D341Med (cell line): ENCODE measurements at places on chromosomes 1 and 21.

DNA sequence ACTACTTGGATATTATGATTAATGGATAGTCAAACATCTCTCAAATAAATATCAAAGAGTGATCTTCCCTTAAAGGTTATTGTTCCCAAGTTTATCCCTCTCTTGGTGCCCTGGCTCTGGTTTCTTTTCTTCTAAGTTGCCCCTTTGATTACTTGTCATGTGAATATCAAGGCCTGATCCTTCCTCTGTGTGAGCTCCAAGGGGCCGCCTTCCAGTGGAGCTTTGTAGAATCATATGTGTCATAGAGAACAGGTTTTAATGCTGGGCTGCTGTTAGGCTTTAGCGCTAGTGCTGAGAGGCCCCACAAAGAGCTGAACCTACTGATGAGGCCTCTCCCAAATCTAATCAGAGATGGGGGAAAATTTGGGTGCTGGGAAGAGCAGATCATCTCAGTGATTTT lies 25.5 kb downstream of the UCK2 start:
- no peak for DNase-seq

DNA sequence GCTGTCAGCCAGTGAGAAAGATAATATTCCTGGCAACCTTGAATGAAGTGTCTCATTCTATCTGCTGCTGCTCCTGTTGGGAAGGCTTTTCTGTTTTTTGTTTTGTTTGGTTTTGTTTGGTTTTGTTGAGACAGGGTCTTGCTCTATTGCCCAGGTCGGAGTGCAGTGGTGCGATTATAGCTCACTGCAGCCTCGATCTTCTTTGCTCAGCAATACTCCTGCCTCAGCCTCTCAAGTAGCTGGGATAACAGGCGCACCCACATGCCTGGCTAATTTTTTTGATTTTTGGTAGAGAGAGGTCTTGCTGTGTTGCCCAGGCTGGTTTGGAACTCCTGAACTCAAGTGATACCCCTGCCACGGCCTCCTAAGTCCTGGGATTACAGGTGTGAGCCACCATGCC lies 37.6 kb downstream of the BTG3 start:
- DNase-seq: no peak

DNA sequence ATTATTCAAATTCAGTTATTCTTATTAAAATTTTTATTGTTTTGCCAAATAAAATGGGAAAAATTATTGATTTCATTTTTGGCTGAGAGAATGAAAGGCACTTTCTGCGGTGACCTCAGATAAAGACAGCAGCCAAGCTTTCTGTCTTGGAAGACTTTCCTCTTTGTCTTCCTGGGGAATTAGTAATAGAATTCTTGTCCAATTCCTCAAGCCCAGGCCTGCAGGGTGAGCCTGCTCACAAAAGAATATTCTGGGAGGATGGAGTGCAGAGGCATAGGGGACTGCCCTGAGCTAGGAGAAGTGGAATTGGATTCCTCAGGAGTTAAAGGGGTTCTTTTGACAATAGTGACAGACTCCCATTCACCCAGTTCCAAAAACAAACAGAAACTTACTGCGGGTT lies 614.5 kb upstream of the ADGRL2 start:
- DNase-seq: no peak

DNA sequence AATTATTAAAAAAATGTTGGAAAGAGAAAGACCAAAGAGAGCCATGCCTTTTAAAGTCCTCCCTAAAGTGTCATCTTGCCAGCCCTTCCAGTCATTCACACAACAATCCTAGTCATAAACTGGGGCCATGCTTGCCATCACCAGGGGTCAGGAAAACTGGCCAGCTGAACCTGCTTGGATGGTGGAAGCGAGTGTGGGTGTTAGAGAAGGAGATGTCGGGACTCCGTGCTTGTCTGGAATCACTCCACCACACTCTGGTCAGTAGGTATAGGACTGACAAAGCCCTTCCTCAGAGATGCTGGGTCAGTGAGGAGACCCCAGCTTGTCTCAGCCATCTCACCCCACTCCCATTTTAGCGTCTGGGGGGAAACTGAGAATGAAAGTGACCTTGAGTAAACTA lies 3.3 kb upstream of the HAPLN2 start:
- DNase-seq: no peak

DNA sequence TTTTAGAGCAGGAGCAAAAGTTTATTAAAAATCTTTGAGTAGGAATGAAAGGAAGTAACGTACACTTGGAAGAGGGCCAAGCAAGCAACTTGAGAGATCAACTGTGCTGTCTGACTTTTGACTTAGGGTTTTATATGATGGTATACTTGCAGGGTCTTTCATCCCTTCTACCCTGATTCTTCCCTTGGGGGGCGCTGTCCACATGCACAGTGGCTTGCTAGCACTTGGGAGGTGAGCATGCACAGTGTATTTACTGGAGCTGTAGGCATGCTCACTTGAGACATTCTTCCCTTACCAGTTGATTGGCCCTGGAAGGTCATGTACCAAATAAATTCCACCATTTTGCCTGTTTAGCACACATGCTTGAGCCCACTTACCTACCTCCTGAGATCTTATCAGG lies 1001.3 kb upstream of the ADGRL2 start:
- DNase-seq: no peak

- no peak for DNase-seq
Measured at GRCh38 chr1:184615301-184615700, 139.4 kb downstream of the EDEM3 start.

DNA sequence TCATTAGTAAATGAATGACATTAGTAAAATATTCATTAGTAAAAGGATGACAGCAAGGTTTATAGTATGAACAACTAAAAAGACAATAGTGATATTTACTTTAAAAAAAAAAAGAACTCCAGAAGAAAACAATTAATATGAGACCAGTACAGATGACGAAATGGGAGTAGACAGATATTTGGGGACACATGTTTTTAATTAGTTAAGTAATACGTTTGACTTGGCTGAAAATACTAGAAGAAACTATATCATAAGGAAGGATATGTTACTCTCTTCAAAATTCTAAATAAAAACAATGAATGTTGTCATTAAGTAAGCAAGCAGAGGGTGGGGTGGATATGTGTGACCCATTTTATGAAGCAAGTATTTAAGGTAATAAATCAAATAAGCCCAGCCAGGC lies 61.9 kb downstream of the GPATCH2 start:
- DNase-seq: no peak

DNA sequence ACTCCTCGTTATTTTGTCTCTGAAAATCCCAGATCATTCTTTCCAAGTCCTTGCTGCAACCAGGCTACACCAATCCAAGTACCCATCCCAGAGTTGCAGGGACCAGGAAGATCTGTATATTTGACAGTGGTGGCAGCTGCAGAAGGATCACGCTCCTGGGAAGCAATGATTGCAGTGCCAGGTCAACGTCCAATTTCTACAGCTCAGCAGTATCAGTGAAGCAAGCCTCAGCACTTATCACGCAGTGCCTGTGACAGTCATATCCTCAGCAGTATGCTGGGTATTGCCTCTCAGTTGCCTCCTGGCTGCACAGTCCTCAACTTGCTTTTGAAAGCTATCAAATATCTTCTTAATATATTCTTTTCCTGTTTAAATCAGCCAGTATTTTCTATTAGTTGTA lies 66.7 kb downstream of the BARHL2 start:
- DNase-seq: no peak

DNA sequence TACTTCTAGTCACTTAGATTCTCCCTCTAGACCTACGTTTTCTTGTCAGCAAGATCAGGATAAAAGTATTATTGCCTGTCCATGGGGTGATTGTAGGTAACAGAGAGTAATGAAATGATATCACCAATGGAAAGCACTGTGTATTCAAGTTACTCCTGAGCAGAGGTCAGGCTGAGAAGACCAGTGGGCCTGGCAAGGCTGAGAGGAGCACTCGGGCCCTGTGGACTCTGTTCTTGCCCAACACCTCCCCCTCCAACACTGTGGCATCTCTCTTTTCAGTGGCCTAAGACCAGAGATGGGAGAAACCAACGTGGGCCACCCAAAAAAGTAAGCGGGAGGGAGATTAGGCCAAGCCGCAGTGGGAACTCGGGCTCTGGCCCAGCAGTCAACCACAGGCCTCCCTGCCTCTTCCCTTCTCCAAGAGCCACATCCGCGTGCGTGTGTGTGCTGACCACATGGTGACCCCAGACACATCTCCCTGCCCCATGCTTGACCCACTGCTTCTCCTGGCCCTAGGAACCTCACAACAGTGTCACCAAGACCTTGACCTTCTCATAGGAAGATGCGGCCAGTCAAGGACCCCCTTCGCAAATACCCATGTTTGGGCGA lies 12.3 kb downstream of the RORC start:
- no peak for DNase-seq

GRCh38 chr1:172851077-172851476 lies 192.2 kb downstream of the FASLG start:
- DNase-seq: peak; percentile 49

GRCh38 chr21:46069166-46069565 lies 28.7 kb upstream of the COL6A2 start:
- no peak for DNase-seq

- no peak for DNase-seq
Measured at GRCh38 chr1:108646265-108646647, 14.6 kb downstream of the HENMT1 start.

GRCh38 chr1:189103956-189104355 lies 1373.7 kb downstream of the BRINP3 start:
- no peak for DNase-seq

GRCh38 chr1:199194862-199195261 lies 556.0 kb downstream of the PTPRC start:
- no peak for DNase-seq

GRCh38 chr1:178774263-178774662 lies 49.2 kb downstream of the RALGPS2 start:
- DNase-seq: no peak

- no peak for DNase-seq
Measured at GRCh38 chr1:92324784-92325183, 25.9 kb downstream of the RPAP2 start.
